ENCODE measurements at places on chromosomes 6 and 20.

- DNase-seq: no peak
Observed at GRCh38 chr6:13383328-13384163, 55.2 kb upstream of the TBC1D7 start.

DNA sequence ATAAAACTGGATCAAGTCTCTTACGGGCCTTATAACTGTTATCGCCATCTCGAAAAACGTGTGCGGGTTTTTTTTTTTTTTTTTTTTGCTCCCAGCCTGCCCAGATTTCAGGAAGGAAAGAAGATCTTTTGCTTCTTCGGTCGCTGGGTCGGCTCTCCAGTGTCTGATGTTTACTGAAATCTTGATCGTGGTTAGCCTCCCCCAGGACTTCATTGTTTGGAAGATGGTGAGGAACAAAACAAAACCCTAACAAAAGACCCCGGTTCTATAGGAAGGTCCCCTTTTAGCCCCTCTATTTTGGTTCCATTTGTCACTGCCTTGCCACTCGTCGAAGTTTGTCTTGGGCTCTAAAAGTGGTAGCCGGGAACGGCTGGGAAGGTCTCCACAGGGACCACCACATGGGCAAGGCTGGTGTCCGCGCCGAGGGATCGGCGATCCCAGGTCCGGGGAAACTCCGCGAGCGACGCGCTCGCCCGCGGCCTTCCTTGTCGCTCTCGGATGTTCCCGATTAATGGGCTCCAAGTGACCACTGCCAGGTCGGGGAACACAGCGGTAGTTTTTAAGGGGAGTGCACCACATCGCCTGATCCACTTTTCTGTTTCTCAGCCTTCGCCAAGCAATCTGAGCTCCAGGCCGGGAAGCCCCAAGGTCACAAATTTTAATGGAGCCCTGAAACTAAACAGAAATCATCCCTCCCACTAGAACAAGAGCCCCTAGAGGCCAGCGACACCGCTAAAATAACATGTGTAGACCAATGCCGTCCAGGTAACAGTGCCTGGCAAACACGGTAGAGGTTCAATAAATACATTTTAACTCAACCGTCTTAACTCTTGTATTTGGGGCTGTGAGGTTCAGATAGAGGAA lies 27.0 kb downstream of the TRIM27 start:
- DNase-seq: no peak

- DNase-seq: no peak
Observed at GRCh38 chr6:105964979-105965760, 121.0 kb upstream of the PRDM1 start.

DNA sequence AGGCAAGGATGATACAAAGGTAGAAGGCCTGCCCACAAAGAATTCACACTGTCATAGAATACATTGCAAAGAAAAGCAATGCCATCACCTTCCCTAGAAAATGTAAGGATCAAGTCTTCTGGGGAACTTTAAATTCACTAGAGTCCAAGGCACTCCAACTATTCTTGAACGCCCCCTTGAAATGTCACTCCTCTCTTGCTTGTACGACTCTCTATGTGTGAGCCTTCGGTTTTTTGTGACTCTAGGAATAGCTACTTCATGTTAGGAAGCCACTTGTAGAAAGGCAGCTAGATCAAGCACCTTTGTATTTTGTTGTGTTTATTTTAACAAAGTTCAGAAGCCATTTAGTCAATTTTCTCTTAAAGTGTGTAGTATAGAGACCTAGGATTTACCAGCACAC lies 159.2 kb upstream of the ARID1B start:
- no peak for DNase-seq

GRCh38 chr20:62831854-62832211 lies 15.0 kb downstream of the COL9A3 start:
- DNase-seq: no peak

- no peak for DNase-seq
Observed at GRCh38 chr6:161348628-161348994, 74.8 kb upstream of the AGPAT4 start.

GRCh38 chr6:38909015-38909730 lies 139.4 kb upstream of the GLP1R start:
- no peak for DNase-seq

DNA sequence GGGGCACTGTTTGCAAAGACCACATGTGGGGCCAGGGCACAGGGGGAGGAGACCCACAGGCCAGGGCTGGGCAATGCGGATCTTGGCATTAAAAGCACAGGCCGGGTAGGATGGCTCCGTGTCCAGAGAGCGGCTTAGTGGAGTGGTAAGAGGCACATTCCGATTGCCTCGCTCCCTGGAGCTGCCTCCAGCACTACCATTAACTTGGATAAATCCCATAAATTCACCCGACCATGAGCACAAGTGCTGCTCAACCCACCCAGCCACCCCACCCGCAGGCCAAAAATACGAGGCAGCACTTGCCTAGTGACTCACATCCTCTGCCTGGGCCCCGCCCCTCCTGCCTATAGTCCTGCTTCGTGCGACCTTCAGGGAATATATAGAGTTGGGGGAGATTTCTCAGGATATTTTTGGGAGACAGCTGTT lies 67.5 kb upstream of the QKI start:
- DNase-seq: no peak

DNA sequence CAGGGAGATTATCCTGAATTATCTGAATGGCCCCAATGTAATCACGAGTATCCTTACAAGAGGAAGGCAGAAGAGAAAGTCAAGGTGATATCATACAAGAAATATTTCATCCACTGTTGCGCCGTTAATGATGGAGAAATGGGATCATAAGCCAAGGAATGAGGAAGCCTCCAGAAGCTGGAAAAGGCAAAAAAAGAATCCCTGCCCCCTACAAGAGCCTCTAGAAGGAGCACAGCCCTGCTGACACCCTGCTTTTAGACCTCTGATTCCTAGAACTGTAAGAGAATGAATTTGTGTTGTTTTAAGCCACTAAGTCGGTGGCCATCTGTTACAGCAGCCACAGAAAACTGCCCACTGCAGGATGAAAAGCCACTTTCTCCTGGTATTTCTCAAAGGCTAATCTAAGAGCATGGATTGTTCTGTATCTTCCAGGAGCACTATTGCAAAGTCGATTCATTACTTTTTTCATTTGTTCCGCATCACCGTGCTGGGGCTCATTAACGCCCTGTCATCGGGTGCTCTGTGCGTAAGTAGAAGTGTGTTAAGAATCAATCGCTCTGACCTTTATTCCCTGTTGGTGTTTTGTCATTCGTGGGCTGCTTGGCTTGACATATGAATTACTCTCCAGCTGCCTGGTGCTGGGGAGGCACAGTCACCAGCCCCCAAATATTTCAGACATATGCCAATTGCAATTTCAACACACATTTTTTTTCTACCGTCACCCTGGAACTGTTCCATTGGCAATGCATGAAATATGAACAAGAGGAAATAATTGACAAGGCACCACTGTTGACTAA lies 117.0 kb downstream of the PCSK2 start:
- DNase-seq: no peak
